Activated CD8-positive, alpha-beta T cell treated with anti-CD3 and anti-CD28 coated beads for 36 hours (primary cell): ENCODE measurements at places on chromosomes 4 and X. TPM values are rescaled to one million over a fixed set of nuclear protein-coding genes. Genes with fewer than 3 reads are reported as not detected.

The UBQLN2 gene
- total RNA-seq = 31.9 TPM

DNA sequence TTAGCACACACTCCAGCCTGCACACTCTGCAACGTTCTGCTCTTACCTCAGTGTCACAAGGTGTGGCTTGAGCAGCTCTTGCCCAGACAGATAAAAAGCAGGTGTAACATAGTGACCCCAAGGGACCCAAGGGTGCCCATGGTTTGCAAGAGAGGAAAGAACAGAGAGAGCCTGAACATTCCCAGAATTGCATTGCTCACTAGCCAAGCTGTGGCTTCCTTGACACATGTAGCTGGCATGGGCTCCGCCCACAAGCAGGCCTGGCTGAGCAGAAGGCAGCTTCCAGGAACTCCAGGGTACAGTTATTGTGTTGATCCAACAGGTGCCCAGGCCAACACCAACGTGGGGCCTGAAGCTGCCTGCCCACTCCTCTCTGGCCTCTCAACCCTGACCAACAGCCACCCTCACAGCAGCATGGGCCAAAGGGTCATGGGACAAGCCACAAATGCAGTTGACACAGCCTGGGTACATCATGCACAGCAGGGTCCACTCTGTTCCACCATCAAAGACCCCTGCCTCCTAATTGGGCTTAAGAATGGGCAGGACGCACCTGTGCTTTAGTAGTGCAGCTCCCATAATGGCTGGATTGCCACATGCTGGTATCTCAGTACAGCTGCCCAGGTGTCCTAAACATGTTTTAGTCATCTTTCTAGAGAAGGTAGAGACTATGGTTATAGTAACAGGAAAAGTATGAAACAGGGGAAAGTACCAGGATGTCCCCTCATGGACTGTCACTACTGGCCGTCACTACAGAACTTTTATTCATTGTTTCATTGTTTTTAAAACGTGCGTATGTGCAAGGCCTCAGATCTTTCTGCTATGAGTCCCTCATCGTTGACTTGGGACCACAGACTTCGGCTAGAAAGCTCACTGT lies 73.7 kb upstream of the ACSL1 start:
- H3K4me3 ChIP-seq = no peak overlapping the region
- no peaks in the 10 kb centered on the region for H3K4me1 ChIP-seq
- H3K36me3 ChIP-seq = no peaks in the 10 kb centered on the region
- peaks cover 2% of the 10 kb centered on the region for H3K27me3 ChIP-seq
- no peak for DNase-seq

The C4orf51 gene
- not detected for total RNA-seq

DNA sequence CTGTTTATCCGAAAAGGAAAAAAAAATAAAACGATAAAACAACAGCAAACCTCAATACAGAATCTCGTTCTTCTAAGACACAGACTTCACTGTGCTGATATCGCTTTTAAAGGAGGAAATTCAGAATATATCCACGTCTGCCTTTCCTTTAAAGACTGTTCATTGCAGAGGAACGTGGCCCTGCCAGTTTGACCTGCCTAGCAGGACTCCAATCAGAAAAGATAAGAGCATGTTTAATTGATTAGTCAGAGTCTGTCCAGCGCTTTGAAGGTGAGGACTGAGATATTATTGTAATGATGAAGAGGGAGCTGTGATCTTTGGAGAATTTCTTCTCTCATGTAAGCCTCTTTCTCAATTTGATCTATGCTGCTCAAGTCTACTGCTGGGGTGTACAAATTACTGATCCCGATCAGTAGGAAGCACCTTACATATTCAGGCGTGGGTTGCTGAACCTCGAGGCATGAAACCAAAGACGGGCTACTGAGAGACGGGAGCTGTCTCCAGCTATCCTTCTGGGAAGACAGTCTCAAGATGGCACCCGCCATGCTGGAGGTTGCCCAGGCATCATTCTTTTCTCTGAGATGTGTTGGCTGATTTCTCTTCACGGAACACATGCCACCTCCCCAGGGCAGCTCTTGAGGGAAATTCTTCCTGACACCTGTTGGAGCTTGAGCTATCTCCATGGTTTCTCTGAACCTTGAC lies 146.1 kb downstream of the SHOX start:
- peaks cover 9% of the 10 kb centered on the region for H3K27me3 ChIP-seq
- DNase-seq = no peak
- H3K4me1 ChIP-seq = no peaks in the 10 kb centered on the region
- H3K27ac ChIP-seq = no peak overlapping the region
- no peaks in the 10 kb centered on the region for H3K36me3 ChIP-seq

DNA sequence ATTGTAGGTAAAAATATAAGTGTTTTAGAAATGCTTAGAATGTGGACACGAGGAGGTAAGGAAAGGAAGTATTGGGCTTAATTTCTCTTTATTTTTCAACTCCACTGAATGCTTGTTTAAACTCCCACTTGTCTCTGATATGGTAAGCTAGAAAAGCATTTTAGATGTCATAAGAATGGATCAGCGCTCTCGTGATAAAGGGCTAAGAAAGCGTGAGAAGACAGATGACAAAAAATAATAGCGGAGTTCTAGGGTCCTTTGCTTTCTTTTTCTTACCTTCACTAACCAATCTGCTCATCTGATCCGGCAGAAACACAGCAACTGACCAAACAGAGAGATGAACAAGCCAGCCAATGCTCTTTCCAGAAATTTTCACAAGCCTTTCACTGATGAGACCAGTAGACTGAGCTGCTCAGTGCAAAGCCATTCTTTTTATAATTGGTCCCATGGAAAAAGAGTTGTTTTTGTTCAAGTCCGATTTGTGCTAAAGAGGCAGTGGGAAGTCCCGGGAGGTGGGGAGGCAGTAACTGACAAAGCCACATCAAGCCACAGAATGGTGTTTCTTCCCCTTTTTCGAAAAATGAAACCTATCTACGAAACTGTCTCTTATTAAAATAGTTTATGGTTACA lies at the start of gene TASL:
TASL (minus strand) TSS at position 405 of the 630 bp plus-strand sequence. CDS start 17,411 bp downstream, outside the sequence.
- peak; percentile 54 for DNase-seq
- H3K27ac ChIP-seq = peak within 1 kb of the TSS; percentile 94
- H3K27me3 ChIP-seq = no peaks in the 10 kb centered on the region
- peaks cover 17% of the 10 kb centered on the region for H3K4me1 ChIP-seq
- peaks cover 7% of the 10 kb centered on the region for H3K36me3 ChIP-seq

GRCh38 chr4:26874110-26874509 lies 13.5 kb downstream of the STIM2 start:
- DNase-seq = no peak
- H3K36me3 ChIP-seq = peaks cover 45% of the 10 kb centered on the region
- H3K4me3 ChIP-seq = no peak overlapping the region
- peak overlapping the region; percentile 88 for H3K27ac ChIP-seq
- H3K27me3 ChIP-seq = no peaks in the 10 kb centered on the region
- H3K4me1 ChIP-seq = peaks cover 82% of the 10 kb centered on the region

The FREM3 gene
- not detected for total RNA-seq

The MAGEC2 gene
- total RNA-seq = not detected

The GLUD2 gene
- total RNA-seq = 0.81 TPM

The ADH6 gene
- not detected for total RNA-seq

DNA sequence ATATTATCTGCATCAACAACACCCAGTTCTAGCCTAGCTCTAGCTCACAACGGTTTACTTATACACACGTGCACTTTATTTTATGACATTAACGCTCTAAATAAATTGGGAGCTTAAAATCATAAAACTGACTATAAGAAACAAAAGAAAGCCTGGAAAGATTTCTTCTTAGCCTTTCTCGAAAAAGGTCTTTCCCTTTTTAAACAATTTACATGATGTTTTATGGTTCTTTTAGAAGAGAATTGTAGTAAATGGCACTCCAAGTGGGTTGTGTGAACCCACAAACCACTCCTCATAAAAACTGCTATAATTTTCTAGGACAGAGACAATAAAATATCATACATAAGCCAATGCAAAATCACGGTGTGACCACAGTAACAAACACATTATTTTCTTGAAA lies 23.1 kb downstream of the STX18 start:
- no peaks in the 10 kb centered on the region for H3K36me3 ChIP-seq
- H3K4me1 ChIP-seq = peaks cover 42% of the 10 kb centered on the region
- H3K27ac ChIP-seq = no peak overlapping the region
- H3K27me3 ChIP-seq = no peaks in the 10 kb centered on the region
- no peak for DNase-seq
- no peak overlapping the region for H3K4me3 ChIP-seq

DNA sequence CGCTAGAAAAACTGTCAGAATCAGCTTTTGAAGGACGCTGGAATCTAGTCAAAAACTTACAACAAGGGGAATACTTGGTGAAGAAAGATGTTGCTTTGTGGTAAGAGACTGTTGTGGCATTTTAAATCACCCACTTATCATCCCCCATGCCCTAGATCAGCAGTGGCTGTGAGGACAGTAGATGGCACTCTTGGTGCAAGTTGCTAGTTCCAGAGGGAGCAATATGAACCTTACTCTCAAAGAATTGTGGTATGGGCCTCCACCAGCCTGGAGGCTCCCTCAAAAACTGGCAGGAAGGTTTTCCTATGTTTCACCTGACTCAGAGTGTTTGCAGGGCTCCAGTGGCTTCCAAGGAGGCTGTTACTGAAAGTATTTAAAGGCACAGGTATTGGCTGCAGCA lies 37.7 kb upstream of the SLC16A2 start:
- no peak overlapping the region for H3K4me3 ChIP-seq
- H3K4me1 ChIP-seq = no peaks in the 10 kb centered on the region
- H3K27ac ChIP-seq = no peak overlapping the region
- H3K27me3 ChIP-seq = no peaks in the 10 kb centered on the region
- H3K36me3 ChIP-seq = no peaks in the 10 kb centered on the region
- peak; percentile 39 for DNase-seq

The TEC gene
- total RNA-seq = 3.6 TPM

DNA sequence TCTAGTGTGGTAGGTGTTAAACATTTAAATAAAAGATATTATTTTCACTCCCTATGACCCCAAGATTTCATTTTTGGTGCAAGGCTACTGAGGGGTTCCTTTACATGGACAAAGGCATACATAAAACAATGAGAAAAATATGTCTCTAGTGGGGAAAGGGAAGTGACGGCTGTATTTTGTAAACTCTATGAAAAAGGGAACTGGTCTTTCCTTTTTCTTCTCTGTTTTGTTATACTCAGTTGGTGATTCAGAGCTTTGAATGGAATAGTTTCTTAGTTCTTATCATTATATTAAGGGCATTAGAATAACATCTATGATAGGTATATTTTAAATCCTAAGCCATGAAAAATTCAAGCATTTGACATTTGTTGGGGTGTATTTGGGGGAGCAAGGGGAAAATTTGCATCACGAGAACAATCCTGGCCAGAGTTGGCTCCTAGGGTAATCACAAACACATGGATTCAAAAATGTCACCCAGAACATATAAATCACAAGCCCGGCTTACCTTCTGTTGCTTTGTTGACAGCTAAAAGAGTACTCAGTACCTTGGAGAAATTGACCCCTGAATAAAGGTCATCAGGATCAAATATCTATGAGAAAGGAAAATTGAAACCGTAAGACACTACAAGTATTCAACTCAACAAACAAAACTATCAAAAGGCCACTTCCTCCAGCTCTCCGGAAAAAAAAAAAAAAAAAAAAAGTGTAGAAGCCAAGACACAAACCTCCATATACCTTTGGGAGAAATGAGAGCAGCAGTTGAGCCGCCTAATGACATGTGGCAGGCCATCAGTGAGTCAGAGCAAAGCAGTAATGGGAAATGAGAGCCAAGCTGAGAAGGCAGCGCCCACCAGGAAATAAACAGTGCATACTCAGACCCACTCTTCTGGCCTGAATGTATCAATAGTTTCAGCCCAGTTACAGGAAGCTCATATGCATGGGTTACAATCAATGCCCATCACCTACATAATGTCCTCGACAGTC lies 33.4 kb downstream of the ARHGEF6 start:
- peak overlapping the region; percentile 93 for H3K27ac ChIP-seq
- peak overlapping the region; percentile 58 for H3K4me3 ChIP-seq
- H3K4me1 ChIP-seq = peaks cover 86% of the 10 kb centered on the region
- no peaks in the 10 kb centered on the region for H3K27me3 ChIP-seq
- H3K36me3 ChIP-seq = peaks cover 41% of the 10 kb centered on the region

- H3K4me3 ChIP-seq = peak overlapping the region; percentile 50
- peaks cover 36% of the 10 kb centered on the region for H3K4me1 ChIP-seq
Observed at GRCh38 chrX:41733939-41734338, 10.0 kb downstream of the GPR82 start.

The GYG2 gene
- total RNA-seq = not detected

The ZNF157 gene
- 0.52 TPM for total RNA-seq

The MAP9 gene
- 8.4 TPM for total RNA-seq

- H3K36me3 ChIP-seq = no peaks in the 10 kb centered on the region
- H3K4me1 ChIP-seq = no peaks in the 10 kb centered on the region
- DNase-seq = no peak
Observed at GRCh38 chrX:140971099-140971795, 31.1 kb upstream of the SPANXB1 start.

DNA sequence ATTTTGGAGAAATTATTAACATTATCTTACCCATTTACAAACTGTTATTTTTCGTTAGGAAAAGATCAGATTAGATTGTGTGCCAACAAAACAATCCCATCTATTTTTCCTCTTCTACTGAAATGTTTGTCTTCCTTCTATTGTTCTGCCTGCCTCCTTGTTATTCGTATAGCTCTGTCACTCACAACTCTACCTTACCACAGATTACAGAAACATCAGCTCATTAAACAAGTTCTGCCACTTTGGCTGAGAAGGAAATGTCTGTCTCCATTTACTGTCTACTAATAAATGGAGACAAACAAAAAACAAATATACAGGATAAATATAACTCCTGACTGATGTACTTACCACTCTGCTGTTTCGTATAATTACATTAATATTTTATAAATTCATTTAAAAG lies 211.4 kb downstream of the ENOX2 start:
- H3K4me1 ChIP-seq = no peaks in the 10 kb centered on the region
- no peak overlapping the region for H3K27ac ChIP-seq
- no peak overlapping the region for H3K4me3 ChIP-seq
- DNase-seq = no peak
- no peaks in the 10 kb centered on the region for H3K27me3 ChIP-seq

The SSX4 gene
- total RNA-seq = not detected

GRCh38 chr4:62398318-62398717 lies 1198.2 kb downstream of the ADGRL3 start:
- no peak for DNase-seq
- H3K4me3 ChIP-seq = no peak overlapping the region

DNA sequence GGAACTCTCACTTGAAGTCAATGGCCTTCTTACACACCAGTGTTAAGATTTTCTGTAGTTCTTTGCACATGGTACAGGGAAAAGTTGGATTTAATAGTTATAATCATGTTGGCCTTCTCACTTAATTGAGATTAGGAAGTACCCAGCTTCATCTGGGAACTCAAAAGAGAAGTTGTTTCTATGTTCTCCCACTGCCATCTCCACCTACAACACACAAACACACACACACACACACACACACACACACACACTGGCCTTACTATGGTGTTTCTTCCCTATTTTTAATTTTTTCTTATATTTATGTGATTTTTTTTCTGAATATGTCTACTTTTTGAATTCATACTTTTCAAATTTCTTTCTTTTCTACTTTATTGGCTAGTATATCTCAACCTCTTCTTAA lies 10.0 kb upstream of the CHIC2 start:
- H3K36me3 ChIP-seq = no peaks in the 10 kb centered on the region
- H3K27ac ChIP-seq = no peak overlapping the region
- no peak for DNase-seq
- H3K4me1 ChIP-seq = no peaks in the 10 kb centered on the region
- peaks cover 5% of the 10 kb centered on the region for H3K27me3 ChIP-seq

- H3K4me3 ChIP-seq = no peak overlapping the region
- H3K27me3 ChIP-seq = peaks cover 9% of the 10 kb centered on the region
- H3K27ac ChIP-seq = no peak overlapping the region
- DNase-seq = no peak
- no peaks in the 10 kb centered on the region for H3K36me3 ChIP-seq
- H3K4me1 ChIP-seq = no peaks in the 10 kb centered on the region
Observed at GRCh38 chr4:7158081-7158750, 34.1 kb upstream of the SORCS2 start.

GRCh38 chrX:154051201-154051810 lies 31.6 kb upstream of the IRAK1 start:
- H3K4me1 ChIP-seq = peaks cover 35% of the 10 kb centered on the region
- H3K27me3 ChIP-seq = no peaks in the 10 kb centered on the region
- DNase-seq = peak; percentile 81
- H3K4me3 ChIP-seq = no peak overlapping the region
